NCI-H2081 (cell line): ENCODE measurements at places on chromosomes 4 and X.

DNA sequence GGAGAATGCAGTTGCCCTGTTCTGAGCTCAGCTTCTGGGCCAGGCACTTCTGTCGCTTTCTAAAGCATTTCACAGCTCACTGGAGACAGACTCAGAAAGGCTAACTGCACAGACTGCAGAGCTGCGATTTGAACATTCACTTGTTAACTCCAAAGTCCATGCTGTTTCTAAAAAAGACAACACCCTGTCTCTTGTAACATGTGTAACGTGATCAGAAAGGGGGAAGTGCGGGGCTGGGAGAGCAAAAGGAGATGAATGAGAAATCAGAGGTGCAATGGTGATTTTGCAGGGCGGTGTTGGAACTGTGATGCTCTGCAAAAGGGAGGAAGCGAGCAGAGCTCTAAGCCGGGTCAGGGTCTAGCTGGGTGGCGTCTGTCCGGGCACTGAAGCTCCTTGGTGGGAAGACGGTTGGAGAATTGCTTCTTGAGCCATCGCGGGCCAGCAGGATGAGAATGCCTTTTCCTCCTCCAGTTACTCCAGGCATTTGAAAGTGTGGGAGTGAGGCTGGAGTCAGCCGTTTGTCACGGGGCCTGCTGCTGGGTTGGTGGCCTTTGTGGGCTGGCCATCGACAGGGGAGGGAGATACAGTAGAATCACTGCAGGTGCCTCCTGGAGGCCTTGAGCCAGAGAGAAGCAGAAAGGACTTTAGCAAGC lies 20.3 kb downstream of the TBC1D14 start:
- no peak for DNase-seq

- no peak for DNase-seq
Measured at GRCh38 chrX:38277802-38278201, 49.5 kb downstream of the RPGR start.

GRCh38 chr4:140149846-140150635 lies 3.9 kb downstream of the MAML3 start:
- peak; percentile 54 for DNase-seq

GRCh38 chrX:40945361-40945713 lies 139.9 kb upstream of the USP9X start:
- no peak for DNase-seq

GRCh38 chr4:5009796-5010195 lies 9.5 kb downstream of the CYTL1 start:
- DNase-seq: no peak

GRCh38 chr4:109827672-109828071 lies at the start of gene RRH:
Gene RRH, plus strand, starts transcription at chr4:109827972. Its CDS starts 56 bp downstream, at chr4:109828028.
- DNase-seq: no peak

- DNase-seq: no peak
Measured at GRCh38 chr4:122997463-122998101, 75.2 kb upstream of the NUDT6 start.
